ENCODE measurements at places on chromosomes 11 and 22.

DNA sequence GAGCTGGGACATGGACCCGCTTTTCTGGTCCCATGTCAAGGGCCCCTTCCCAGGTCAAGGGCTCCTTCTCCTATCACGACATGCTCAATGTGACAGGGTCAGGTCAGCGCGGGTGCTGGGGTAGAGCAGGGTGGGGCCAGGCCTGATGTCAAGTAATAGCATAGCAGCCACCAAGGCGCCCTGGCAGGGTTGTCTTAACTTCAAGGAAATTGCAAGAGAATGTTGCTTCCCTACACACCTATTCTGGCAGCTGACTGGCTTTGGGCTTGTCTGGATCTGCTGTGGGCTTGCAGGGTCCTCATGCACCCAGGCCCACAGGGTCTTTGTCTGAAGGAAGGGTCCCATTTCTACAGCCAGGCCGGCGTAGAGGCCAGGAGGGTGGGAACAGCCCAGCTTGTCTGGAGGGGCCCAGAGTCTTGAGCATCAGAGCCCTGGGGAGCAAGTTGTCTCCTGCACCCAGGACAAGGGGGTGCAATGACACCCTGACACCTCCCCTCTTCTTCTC, 71.4 kb downstream of the BUD13 start:
- DNase-seq = no peak

GRCh38 chr11:105611572-105612441, 1.9 kb downstream of the GRIA4 start:
- no peak for DNase-seq

GRCh38 chr11:76856106-76856505, 4.6 kb upstream of the ACER3 start:
- DNase-seq = no peak

- no peak for DNase-seq
Observed at GRCh38 chr11:47518212-47518964, 34.5 kb downstream of the CELF1 start.

DNA sequence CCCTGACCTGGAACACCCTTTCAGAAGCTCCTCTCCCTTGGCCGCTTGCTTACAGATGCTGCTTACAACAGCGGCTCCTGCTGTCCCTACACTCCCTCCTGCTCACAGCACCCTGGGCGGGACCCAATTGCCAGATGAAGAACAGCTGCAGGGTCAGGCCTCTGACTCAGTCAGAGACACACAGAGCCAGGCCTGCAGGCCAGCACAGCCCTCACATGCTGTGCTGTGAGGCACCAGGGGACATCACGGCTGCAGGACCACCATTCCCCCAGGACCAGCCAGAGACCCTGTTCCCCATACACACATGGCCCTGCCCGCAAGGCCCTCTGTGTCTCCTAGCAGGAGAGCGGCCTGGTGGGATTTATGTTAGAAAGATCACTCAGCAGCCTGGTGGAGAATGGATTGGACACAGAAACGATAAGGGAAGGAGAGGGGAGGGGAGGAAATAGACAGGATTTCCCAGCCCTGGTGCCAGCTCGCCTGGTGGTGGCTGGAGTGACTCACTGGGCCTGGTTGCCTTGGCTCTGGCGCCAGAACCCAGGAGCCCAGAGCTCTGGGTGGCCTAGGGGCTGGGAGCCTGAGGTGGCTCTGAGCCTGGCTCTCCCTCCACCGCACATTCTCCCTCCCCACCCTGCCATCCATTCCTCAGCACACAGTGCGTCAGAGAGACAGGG, 6.7 kb downstream of the CAPN5 start:
- no peak for DNase-seq

DNA sequence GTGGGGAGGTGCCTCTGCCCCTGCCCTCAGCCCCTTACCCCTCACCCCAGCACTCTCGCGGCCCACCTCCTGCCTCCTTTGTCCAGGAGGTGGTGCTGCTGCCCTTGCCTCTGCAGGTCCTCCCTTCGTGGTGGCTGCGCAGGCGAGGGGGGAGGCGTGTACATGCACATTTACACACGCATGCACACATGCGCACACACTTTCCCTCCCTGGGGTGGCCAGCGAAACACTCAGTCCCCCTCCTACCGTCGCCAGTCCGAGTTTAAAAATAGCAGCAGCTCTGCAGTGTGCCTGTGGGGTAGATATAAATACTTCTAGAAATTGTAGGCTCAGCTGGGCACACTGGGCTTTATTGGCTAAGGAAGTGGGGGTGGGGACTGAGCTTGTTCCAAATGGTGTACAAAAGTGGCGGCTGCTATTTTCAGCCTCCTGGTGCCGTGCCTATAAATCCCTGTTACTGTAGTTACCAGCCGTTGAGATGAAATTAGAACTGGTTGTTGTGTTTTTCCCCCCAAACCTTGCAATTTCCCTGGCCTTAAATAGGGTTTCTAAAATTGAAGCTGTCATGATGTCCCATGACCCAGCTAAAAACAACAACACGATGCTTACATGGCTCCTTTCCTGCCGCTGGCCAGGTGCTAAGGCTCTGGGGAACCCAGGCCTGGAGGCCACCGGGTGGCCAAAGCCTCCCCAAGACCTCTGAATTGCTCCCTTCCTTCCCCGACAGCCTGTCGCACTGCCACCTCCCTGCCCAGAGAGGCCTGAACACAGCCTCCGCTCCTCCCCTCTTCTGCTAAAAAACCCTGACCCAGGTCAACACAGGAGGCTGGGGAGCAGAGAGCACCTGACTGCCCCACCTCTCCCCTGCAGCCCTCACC, 12.4 kb downstream of the PICK1 start:
- no peak for DNase-seq

- DNase-seq = no peak
Observed at GRCh38 chr11:101620026-101620425, 36.2 kb upstream of the TRPC6 start.

DNA sequence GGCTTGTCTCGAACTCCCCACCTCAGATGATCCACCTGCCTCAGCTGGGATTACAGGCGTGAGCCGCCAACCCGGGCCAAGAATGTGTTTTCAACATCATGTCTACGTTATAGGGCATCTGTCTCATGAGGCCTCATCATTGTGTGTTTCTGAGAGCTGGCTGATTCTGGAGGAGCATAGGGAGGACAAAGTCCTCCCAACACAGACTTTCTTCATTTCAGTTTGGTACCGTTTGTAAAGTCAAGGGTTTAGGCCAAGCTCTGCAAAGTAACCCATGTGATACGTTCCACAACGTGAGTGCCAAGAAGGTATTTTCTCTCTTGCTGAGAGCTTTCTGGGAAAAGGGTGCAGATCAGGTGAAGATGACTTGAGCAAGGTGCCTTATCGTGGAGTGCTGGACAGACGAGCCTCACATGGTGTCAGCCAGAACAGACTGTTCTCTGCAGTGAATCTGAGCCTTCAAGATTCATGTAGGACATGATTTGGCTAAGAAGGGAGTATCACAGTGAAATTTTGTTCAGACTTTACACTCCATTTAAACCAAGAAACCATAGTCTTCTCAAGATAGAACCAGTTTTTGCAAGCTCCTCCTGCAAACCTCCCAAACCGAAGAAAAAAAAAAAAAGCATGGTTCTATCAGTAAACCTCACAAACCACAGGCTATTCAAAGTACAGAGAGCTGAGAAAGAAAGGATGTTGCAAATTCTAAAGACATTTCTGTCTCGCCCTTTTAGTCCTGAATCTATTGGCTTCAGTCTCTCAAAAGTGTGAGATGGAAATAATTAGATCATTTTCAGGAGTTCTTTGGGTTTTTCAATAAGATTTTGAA, 71.7 kb downstream of the DBX1 start:
- DNase-seq = no peak

DNA sequence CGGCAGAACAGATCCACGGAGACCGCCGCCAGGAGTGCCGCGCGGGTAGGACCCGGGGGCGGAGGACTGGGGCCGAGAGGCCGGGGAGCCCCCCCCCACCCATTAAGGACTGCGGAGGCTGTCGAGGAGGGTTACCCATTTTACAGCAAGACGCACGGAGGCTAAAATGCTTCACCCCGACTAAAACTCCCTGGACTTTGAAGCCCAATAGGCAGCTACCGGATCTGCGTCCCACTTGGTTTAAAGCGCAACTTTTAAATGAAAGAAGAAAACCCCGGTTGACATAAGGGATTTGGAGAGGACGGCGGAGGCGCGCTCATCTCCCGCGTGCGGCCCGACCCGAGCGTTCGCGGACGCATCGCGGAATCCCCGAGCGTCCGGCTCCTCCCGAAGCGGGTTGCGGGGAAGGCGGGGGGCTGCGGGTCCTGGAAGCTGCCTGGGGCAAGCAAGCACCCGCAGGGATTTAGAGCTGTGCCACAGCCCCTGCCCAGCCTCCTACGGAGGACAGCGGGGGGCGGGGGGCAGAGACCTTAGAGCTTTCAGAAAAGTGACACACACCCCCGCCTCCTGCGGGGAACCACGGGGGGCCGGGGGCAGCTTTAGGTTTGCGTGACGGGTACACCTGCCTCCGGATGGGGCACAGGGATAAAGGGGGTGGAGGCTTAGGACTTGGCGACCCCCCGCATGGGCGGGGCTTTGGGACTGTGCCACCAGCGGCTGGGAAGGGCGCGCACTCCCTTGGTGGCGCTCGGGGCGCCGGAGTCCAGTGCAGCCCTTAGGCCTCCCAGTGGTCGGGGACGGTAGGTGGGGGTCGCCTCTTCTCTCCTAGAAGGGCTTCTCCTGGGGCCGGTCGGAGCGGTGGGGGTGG, 760 bp upstream of the CELSR1 start:
- no peak for DNase-seq

- DNase-seq = no peak
Observed at GRCh38 chr11:102485095-102485722, 32.6 kb upstream of the TMEM123 start.

GRCh38 chr11:22479208-22479607, 141.0 kb downstream of the SLC17A6 start:
- DNase-seq = no peak

GRCh38 chr22:48407256-48407955, 1420.3 kb downstream of the BRD1 start:
- DNase-seq = no peak

DNA sequence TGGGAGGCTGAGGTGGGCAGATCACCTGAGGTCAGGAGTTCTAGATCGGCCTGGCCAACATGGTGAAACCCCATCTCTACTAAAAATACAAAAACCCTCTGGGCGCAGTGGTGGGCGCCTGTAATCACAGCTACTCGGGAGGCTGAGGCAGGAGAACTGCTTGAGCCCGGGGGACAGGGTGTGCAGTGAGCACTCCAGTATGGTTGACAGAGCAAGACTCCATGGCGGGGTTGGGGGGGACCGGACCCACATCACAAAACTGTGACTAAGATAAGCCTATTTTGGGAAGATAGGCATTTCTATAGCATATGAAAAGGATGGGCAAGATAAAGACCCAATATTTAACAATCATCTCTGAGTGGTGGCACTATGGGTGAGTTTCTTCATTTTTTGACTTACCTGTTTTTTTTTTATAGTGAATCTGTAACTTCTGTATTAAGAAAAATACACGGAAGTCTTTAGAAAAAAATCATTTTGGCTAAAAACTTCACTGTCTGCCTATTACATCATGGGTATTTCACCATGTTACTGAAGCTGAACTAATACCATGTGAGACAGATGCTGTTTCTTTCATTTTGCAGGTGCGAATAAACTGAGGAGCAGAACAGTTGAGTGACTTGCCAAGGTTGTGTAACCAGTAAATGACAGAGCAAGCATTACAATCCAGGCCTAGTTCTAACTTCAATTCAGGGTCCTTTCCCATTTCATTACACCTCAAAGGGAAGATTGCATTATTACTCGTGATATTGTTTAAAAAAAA, 2.5 kb downstream of the CELF1 start:
- DNase-seq = no peak

DNA sequence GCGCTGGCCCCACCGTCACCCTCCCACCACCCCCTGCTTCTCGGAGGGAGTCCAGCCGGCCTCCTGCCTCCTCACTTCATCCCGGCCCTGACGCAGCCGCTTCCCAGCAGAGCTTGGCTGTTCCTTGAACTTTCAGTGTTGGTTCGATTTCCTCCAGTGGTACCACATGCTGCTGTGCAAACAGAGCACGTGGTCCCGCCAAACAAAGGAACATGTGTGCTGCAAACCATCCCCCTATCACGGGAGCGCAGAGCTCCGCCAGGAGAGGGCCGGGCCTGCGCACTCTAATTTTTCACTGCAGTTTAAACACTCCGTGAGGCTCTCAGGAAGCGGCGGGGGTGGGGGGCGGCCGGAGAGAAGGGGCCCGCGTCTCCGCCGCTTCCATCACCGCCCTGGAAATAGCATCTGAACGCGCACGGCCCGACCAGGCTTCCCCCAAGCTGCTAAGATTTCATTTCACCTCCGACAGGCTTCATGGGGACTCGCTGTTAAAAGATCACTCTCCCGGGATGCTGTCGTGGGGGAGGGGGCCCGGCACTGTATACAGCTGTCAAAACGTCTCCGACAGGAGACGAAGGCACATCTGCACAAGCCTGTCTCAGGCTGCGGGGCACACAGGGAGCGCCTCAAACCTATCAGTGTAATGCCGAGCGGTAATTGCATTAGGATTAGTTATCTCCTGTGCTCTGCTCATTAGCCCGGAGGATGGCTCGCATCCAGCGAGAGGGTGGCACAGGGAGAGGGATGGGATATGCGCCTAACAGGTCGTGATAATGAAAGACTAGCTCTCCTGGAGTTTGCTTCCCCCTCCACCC, 269.9 kb upstream of the SORL1-AS1 start:
- DNase-seq = no peak

GRCh38 chr22:41401781-41402648, 20.3 kb downstream of the TEF start:
- DNase-seq = no peak

GRCh38 chr11:47571895-47572294, 6.5 kb downstream of the PTPMT1 start:
- no peak for DNase-seq

DNA sequence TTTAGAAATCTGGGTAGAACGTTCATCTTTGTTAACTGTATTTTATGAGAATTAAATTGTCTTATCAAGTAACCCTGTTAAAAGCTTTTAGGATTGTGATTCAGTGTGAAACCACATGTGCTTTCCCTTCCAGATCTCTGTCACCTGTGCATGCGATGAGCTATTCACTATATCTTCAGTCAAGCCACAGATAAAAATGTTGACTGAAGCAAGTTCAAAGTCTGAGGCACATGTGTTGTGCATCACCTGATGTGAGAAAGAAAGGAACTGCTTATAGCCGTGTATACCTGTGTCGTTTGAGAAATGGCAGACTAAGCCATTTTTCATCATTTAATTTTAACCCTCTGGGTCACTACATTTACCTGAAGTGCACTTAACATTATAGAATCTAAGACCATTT, 1088.9 kb upstream of the TENM4 start:
- no peak for DNase-seq

- no peak for DNase-seq
Observed at GRCh38 chr11:58395581-58395980, 11.1 kb downstream of the OR5B3 start.

- peak; percentile 17 for DNase-seq
Observed at GRCh38 chr11:2772544-2773031, 72.8 kb upstream of the KCNQ1OT1 start.
